NCI-H748 treated with DMSO at 0.1 percent for 48 hours (cell line): ENCODE measurements at places on chromosomes 12 and 14.

DNA sequence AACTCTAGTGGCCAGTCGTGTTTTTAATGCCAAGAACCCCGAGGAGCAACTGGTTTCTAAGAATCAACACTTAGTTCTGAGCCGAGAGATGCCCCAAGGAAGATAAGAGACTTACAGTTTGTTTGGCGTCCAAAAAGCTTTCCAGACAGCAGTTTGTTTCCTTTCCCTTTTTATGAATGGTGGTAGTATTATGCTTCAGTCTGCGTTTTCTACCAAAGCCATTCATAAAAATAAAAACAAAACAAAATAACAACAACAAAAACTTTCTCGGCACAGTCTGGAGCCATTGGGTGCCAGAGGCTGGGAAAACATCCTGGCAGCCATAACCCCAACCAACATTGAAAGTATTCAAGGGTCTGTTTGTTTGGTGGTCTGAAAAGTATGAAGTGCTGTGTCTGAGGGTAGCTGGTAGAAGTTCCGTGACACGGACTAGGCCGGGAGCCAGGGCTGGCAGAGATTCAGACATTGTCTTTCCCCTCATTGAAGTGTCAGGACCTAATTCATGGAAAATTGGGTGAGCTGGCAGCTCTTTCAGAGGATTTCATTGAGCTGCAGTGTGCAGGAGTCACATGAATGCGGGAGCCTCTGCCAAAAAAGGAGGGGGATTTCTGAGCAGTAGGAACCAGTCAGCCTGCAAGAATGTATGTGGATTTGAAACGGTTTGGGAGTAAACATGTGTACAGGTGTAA is 124.2 kb downstream of the HMGA2 start:
- DNase-seq: no peak

GRCh38 chr12:124345795-124346194 is 50.9 kb downstream of the RFLNA start:
- no peak for DNase-seq

GRCh38 chr14:50531595-50532501 is 521 bp downstream of the MAP4K5 start:
- DNase-seq: no peak

DNA sequence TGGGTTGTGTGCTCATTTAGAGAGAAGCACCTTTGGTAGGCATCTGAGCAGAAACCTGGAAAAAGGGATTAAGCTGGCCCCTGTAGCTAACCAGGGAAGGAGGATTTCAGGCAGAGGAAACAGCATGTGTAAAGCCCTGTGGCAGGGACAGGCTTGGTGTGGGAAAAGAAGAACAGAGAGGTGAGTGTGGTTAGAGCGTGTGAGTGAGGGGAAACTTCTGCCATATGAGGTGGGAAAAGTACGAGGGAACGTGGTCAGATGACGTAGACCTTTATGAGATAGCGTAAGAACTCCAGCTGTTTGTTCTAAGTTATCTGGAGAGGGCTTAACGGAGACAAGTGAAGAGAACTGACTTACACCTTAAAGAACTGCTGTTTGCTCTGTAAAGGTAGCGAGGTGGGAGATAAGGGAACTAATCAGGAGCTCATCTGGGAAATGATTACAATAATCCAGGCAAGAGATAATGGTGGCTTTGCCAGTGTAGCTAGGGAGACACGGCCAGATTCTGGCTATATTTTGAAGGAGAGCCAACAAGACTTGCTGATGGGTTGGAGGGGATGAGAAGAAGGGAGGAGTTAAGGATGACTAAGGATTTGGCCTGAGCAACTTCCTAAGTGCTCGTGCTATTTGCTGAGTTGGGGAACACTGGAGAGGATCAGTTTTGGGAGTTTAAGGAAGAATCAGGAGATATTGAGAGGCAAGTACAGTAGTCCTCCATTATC is 234.0 kb downstream of the ETNK1 start:
- DNase-seq: no peak

GRCh38 chr12:101666052-101666728 is 31.2 kb upstream of the CHPT1 start:
- no peak for DNase-seq
